AG10803 (cell line): ENCODE measurements at places on chromosomes 6 and 20.

- no peak for DNase-seq
Observed at GRCh38 chr6:18489335-18489734, 102.2 kb downstream of the RNF144B start.

- DNase-seq = no peak
Observed at GRCh38 chr20:56835829-56836550, 206.9 kb downstream of the TFAP2C start.

- DNase-seq = no peak
Observed at GRCh38 chr6:22091424-22091948, 205.3 kb downstream of the PRL start.

DNA sequence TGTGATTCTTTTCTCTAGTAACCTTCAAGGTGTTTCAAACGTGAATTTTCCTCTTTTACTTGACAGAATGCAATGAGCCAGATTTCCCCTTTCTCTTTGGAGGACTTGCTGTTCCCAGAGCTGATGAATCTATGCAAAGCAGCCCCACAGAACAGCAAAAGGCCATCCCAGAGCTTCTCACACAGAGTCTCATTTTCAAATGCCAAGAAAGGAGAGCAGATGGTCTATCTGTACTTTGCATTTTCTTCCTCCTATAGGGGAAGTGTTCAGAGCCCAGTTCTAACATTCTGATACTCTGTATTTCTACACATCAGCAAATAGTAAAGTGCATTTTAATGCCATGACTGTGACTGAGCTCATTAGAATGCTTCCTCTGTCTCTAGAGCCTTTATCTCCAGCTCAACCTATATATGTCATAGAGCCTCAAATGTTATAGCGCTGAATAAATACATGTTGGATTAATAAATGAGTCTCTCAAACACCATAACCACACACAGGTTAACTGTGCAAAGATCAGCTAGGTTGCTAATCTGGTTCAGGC, 81.8 kb upstream of the EYA4 start:
- DNase-seq = no peak

- no peak for DNase-seq
Observed at GRCh38 chr20:64072498-64073063, 6.7 kb downstream of the RGS19 start.

DNA sequence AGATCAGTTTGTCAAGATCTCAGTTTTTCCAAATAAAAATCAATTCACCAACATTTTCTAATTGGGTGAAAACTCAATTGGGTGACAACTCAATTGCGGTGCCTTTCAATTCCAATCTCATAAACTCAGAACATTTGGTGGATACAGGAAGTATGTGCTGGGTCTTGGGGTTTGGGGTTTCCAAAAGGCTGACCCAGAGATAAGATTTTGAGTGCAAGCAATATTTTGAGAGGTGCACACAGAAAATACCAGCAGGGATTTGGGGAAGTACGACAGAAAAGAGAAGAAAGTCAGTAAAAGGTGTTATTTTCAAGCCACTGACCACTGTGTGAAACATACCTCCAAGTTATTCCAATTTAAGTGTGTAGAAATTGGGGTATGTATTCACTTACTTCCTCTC, 258.0 kb downstream of the PHACTR1 start:
- no peak for DNase-seq

DNA sequence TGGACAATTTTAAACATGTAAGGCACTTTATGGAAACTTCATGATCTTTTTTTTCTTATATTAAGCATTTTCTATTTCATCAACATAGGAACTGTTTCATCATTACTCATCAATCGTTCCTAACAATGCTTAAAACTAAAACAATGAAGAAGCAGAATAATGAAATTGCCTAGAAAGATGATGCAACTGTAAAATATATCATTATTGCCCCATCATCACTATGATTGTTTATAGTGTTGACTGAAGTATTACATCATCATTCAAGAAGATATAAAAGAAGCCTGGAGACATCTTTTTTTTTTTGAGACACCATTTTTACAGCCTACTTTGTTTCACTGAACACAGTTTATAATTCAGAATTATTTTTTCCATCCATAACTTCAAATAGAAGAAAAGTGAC, 147.2 kb downstream of the TRDN start:
- DNase-seq = no peak

- DNase-seq = no peak
Observed at GRCh38 chr6:41974281-41974825, 32.7 kb upstream of the CCND3 start.

- peak; percentile 35 for DNase-seq
Observed at GRCh38 chr6:14658886-14659561, 541.5 kb downstream of the CD83 start.

DNA sequence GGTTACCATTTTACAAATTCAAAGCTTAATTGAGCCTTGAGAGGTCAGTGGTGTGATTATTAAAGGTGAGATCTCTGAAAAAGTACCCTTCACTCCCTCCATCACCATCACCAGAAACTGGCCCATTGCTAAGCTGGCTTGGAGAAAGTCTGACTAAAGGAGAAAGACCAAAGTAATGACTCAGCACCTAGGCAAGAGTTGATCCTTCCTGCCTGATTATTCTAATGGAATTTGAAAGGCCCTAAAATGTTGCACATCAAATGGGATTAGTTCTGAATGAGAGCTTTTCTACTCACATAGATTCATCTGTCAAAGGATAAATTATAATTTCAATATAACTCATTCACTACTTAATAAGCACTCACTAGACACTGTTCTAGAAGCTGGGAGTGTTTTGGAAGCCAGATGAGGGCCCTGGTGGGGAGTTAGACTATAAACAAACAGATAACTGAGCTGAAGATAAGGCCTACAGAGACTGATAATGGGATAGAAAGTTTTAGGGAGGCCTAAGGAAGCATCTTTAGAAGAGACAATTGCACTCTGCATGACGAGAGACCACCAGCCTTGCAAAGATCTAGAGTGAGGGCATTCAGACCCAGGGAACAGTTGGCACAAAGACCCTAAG, 366.7 kb downstream of the SYNE1 start:
- DNase-seq = peak; percentile 58

GRCh38 chr6:144316862-144317195, 31.7 kb downstream of the UTRN start:
- no peak for DNase-seq

DNA sequence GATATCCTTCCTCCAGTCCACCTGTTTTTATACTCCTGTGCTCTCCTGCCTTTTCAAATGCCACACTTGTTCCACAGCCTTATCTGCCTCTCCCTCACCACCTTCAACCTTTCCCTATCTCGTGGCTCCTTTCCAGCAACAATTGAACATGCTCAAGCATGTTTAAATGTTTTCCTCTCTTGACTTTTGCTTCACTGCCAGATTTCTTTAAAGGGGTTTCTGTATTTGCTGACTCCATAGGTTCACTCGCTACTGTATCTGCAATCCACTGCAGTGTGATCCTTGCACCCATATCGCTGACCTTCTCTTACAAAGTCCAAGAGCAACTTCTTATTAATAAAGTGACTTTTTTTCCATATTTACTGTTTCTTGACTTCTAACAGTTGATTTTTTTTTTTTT, 11.2 kb upstream of the GMNN start:
- DNase-seq = no peak

GRCh38 chr6:55977959-55978665, 102.7 kb upstream of the BMP5 start:
- DNase-seq = no peak

- DNase-seq = peak; percentile 81
Observed at GRCh38 chr6:168908887-168909286, 344.8 kb downstream of the THBS2 start.

DNA sequence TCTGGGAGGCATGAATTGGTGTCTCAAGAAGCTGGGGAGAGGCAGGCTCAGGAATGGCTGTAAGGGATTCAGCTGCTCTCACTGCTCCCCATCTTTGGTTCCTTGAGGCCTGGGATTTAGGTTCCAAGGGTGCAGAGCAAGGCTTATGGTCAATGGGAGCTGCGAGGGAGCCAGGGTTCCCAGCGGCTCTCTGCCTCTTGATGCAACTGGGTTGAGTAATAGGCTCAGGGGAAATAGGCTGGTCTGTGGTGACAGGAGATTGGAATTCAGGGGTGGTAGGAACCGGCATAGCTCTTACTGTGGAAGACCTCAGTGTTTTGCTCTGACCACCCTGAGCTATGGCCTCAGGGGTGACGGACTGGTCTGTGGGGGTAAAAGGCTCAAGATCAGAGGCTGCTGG, 13.0 kb upstream of the NRM start:
- no peak for DNase-seq

GRCh38 chr6:134994431-134994830, 44.5 kb upstream of the ALDH8A1 start:
- DNase-seq = no peak

DNA sequence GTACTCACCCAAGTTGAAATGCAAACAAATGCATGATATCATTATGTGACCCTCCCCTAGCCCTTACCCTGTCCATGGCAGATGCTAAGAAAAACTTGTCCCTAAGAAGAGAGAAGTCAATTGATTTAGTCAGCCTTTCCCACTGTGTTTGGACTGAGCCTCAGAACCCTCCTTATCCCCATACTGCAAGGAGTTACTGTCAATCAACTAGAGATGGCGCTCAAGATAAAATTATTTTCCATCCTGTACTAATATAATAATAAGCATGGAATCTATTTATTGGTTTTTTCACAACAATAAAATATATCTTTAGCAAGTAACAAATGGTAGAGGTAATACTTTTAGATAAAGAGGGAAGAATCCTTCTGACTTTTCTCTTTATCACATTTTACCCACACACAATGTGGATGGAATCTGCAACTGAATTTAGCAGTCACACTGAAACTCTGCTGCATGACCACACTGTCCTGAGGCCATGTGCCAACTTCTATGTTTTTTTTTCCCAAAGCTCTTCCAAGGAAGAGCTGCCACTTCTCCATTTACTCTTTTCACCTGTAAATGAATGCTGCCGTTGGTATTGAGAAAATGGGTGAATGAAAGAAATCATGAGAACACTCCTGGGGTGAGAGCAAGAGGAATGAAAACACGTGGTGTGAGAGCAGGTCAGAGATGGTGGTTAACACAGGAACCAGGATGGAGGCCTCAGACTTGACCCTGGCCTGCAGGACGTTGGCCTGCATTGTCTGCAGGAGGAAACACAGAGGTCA, 10.5 kb downstream of the NT5E start:
- DNase-seq = no peak

GRCh38 chr6:107045826-107046675, 18.1 kb downstream of the MTRES1 start:
- no peak for DNase-seq

DNA sequence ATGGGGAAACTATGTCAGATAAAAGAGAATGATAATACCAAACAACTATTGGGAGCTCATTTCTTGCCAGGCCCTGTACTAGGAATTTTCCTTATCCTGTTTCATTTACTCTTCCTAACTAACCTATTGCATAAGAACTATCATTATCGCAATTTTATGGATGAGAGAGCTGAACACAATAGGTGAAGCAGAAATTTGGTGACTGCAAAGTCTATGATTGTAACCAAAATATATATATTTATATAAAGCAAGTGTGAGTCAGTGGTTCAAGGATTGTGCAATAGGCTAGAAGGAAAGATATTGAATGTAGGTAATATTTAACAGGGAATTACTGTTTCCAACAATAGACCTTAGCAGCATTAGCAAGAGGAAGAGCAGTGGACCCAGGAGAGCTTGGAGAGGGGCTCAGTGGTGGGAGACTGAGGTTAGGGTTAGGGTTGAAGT, 181.1 kb upstream of the TENT5A start:
- no peak for DNase-seq

- DNase-seq = peak; percentile 58
Observed at GRCh38 chr6:25254671-25255070, 24.5 kb upstream of the CARMIL1 start.

DNA sequence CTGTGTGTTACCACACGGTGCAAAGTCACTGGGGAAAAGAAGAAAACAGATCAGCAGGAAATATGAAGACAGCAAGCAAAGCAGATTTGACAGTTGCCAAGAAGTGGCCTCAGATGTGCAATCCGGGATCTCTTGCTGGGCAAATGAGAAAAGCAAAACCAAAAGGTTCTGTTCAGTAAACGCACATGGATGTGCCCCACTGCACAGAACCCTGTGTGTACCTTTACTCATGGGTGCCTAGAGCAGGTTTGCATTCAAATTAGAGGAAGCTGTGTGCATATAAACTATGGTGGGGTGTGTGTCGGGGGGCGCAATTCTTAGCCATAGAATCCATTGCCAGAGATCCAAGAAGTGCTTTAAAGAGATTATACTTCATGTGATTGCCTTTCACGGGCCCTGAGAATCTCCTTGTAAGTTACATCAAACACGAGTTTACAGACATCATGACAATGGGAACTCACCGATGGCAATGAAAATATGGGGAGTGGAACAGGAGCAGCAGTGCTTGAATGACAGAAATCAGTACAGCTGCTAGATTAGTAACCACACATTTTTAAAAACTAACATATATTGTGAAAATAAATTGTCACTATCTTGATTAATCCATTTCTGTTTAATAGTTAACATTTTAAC, 154.3 kb downstream of the ADGRG6 start:
- DNase-seq = no peak

DNA sequence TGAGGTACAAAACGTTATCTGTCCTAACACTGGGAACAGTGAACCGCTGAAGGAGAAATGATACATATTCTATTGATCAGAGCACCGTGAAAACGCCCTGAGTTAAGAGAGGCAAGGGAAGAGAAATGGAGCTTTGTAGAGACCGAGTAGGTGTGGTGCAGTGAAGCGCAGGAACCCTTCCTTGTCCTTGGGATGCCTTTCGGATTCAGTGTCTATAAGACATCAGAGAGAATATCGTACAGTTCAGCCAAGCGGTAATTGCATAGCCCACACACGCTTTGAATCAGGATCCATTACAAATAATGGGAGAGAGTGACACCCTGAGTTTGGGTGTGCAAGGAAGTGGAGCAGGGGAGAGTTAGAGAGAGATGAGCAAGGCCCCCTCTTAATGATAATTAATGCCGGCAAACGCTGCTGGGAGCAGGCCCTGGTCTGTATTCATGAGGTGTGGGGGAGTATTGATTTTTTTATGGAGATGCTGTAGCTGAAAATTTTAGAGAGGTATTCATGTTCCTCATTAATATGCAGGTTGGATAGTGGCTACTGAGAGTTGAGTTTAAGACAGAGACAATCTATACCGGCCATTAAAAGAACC, 20.7 kb downstream of the NOX3 start:
- no peak for DNase-seq

DNA sequence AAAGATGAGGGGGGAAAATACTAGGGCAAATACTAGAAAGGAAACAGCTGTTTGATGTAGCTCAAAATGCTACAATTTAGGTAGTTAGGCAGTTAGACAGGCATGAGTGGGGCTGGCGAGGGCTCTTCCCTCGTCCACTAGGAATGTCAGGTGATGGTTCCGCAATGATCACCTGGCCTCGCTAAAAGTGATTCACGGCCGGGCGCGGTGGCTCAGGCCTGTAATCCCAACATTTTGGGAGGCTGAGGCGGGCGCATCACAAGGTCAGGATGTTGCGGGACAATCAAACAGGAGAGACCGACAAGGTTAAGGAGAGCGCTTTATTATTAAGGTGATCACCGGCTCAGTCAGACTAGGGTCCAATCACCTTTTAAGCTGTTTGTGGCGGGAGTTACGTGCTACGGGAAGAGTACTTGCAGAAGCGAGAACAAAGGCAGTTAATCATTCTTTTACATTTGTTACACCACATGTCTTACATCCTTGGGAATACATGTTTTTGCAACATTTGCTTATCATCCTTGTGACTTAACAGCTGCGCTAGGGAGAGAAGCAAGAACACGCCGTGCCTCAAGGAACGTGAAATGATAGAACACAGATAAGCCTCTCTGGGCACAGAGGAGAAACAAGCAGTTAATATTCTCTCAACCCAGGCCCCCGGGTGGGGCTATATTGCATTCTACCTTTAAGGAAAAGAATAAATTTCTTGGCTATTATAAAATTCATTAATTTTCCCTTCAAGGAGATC, 1025.4 kb downstream of the EYS start:
- no peak for DNase-seq
